ENCODE measurements at places on chromosomes 11 and 22. TPM values are rescaled to one million over a fixed set of nuclear protein-coding genes. Genes with fewer than 3 reads are reported as not detected.

The SLC22A9 gene
- not detected for polyA plus RNA-seq

DNA sequence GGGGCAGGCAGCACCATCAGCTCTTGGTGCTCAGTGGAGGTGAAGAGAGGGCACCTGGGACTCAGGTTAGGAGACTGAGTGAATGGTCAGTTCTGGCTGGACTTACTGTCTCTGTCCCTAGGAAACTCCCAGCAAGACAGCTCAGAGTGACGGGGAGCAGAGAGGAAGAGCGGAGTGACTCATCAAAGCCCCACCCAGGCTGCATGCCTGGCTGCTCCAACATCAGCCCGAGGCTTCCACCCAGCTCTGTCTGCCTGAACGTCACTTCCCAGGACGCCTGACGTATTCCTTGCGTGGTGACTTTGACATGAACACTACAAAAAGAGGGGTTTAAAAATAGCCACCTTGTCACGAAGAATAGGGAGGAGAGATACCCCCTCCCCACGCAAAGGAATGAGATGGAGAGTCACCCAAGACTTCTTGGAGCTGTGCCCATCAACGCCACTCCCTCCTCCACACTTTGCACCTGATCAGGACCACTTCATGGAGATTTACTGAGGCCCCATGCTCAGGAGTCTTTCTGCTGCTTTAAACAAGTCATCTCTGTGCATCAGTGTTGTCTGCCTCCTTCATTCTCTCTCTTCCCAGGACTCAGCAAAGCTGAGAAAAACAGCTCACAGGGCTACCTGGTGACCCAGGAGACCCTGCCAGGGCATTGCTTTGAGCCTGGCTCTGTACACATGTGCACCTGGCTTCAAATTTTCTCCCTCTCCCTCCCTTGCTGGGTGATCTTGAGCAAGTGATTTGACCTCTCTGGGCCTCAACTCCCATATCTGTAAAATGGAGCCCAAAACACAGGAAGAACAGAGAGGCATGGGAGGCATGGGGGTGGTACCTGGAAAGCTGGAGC lies 83.1 kb downstream of the MN1 start:
- peak; percentile 99 for DNase-seq

- DNase-seq = no peak
These were observed 6.9 kb downstream of the TRABD start for GRCh38 chr22:50192436-50193204.

DNA sequence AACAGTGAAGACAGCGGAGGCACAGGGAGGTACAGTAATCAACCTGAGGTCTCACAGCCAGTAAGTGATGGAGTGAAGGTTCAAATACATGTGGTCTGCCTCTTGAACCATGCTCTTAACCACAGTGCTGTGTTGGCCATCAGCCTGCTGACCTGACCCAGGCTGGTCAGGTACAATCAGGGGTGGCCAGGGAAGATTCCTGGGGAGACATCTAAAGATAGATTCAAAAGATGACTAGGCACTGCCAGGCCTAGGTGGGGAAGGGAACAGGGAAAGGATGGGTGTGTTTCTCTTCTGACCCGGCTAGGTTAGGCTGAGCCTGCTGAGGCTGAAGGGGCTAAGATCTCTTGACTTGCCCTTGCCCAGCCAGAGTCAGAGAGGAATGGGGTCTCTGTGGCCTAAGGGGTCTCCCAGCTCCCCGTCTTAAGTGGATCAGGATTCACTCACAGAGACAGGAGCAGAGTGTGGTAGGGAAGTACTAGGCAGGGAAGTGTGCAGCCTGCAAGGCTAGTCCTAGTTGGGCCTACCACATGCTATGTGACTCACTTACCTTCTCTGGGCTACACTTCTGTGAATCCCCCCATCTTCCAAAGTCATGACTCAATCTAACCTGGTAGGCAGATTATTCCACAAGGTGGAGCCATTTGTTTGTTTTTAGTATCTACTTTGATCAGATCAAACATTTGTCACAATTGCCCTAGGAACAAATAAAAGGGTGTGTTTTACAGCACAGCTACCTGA lies 10.4 kb upstream of the SREBF2 start:
- DNase-seq = peak; percentile 80

The OR9G4 gene
- polyA plus RNA-seq = not detected

- DNase-seq = peak; percentile 63
These were observed 113.7 kb downstream of the ETS1 start for GRCh38 chr11:128473636-128474035.

- DNase-seq = peak; percentile 92
These were observed 31.9 kb downstream of the ATG13 start for GRCh38 chr11:46649180-46649738.

The MFRP gene
- not detected for polyA plus RNA-seq

DNA sequence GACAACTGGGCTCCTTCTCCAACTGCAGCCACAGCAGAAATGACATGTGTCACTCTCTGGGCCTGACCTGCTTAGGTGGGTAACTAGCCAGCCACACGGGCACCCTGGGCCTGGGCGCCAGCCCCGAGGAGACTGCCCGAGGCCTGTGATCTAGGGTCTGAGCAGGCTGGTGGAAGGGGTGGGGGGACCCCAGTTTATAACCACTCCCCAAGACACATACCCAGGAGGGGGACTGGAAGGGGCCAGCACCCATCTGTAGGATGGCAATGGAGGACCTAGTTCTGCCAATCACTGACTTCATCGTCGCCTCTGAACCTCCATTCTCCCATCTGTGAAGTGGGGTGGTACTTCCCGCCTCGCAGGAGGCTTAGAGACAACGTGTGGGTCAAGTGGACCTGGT lies 16.1 kb downstream of the CD5 start:
- DNase-seq = no peak

DNA sequence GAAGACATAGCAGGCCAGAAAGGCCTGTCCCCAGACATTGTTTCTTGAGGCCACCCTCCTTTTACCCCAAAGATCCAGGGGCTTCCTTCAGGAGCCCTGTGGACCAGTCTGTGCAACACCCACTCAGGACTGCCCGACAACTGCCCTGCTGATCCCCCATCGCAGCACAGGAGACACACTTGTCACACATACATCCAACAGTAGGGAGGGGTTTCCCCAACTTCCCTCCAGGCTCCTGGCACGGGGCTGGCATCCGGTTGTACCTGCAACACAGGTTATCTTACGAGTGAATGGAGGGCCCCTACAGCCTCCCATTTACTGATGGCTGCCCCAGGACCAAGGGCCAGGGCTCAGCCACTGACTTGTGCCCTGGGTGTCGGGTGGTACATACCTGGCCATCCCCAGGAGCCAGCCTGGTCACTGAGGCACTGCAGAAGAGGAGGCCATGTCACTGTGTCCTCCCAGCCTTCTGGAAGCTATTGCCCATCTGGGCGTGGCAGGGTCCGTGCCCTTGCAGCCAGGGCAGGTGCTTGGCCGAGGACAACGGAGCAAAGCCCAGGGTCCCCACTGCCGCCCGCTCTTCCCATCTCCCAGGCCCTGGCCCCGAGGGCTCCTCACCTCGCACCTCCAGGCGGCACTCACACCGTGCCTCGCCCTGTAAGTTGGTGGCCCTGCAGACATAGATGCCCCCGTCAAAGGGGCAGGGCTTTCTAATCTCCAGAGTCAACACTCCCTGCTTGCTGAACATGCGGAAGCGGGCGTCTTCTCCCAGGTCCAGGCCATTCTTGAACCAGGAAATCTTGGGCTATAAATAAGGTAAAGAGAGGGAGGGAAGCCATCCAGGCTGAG lies 20.8 kb downstream of the MYBPC3 start:
- no peak for DNase-seq

GRCh38 chr11:2842876-2843275 lies 42.7 kb downstream of the CDKN1C start:
- no peak for DNase-seq

- DNase-seq = peak; percentile 37
These were observed 22.8 kb upstream of the CLMP start for GRCh38 chr11:123217897-123218296.

- no peak for DNase-seq
These were observed 5.1 kb downstream of the CHKA start for GRCh38 chr11:68116126-68116525.

The DGCR8 gene
- 14.2 TPM for polyA plus RNA-seq

DNA sequence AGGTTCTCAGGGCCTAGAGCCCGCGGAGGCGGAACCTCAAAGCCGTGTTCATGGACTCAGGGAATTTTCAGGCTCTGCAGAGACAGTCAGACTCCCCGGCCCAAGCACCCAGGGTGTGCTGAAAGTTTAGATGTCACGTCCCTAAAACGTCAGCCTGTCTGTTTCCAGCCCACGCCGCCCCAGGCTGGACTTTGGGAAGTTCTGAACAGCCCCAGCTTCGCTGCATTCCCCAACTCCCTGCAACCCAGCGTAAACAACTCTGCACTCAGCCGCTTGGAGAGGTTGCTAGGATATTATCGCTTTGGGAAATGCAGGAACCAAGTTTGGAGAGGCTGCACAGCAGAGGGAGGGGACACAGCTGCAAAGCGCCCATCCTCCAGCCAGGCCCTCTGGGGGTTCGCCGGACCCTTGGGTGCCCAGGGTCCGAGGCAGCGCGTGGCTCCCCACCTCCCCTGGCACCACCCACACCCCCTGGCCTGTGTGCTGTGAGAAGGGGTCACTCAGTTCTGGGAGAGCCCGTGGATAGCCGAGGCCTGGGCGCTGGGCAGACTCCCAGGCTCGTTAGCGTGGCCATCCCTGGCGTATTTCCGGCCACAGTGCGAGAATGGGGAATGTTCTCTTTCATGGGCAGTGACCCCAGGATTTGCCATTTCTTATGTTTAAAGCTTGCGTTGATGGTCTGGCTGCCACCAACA lies 120.5 kb upstream of the FGF3 start:
- DNase-seq = no peak

- no peak for DNase-seq
These were observed 21.6 kb upstream of the TEF start for GRCh38 chr22:41360126-41360525.

GRCh38 chr11:70584498-70585235 lies 186.3 kb downstream of the CTTN start:
- DNase-seq = no peak

The RBMXL2 gene
- not detected for polyA plus RNA-seq

The KCNQ1OT1 gene
- 0.28 TPM for polyA plus RNA-seq

The NRXN2 gene
- polyA plus RNA-seq = 1.1 TPM

The IL18BP gene
- 0.44 TPM for polyA plus RNA-seq

DNA sequence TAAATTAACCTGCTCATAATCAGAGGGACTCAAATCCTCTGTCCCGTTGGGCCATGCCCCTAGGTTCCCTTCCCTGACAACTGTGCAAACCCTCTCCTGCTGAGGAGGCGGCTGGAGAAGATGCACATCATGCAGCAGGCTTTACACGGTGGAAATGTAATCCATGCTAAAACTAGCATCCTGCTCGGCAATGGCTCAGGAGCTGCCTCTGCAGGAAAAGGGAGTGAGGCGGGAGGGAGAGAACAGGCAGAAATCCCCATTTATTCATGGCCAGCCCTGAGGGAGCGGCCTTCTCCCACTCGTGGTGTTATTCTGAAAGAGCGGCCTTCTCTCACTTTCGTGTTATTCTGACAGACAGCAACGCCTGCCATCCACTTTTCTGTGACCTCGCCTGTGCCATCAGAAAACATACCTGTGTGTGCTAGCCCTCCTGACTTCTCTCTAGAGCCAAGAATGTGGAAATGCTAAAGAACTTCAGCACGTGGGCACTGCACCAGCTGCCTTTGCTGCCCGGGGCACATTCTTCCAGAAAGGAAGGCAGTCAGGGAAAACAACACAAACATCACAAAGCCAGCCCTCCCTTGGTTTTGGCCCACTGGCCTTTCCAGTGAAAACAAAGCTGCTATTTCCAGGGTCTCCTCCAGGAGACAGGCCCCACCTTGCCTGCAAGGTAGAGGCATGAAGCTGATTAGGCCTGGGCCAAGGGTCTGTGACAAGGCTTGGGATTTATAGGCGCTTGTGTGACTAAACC lies 62.9 kb upstream of the BID start:
- DNase-seq = no peak

DNA sequence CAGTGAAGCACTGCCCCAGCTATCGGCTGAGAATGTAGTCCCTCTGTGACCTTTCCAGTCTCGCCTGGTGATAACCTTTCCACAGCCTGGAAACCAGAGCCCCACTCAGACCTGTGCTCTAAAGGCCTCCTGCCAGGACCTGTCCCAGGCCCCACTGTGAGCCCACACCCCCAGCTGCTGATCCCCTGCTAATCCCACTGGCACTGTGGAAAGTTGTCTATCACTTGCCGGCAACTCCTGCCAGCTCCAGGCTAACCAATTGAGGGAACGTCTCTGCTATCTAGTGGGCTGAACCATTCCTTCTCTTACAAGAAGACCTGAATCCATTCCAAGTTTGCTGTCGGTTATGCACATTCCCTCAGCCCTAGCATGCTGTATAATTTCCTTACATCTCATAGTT lies 328.2 kb downstream of the FAM181B start:
- no peak for DNase-seq

- no peak for DNase-seq
These were observed 35.3 kb downstream of the IGF2 start for GRCh38 chr11:2103668-2104523.

The ANGPTL5 gene
- polyA plus RNA-seq = not detected

DNA sequence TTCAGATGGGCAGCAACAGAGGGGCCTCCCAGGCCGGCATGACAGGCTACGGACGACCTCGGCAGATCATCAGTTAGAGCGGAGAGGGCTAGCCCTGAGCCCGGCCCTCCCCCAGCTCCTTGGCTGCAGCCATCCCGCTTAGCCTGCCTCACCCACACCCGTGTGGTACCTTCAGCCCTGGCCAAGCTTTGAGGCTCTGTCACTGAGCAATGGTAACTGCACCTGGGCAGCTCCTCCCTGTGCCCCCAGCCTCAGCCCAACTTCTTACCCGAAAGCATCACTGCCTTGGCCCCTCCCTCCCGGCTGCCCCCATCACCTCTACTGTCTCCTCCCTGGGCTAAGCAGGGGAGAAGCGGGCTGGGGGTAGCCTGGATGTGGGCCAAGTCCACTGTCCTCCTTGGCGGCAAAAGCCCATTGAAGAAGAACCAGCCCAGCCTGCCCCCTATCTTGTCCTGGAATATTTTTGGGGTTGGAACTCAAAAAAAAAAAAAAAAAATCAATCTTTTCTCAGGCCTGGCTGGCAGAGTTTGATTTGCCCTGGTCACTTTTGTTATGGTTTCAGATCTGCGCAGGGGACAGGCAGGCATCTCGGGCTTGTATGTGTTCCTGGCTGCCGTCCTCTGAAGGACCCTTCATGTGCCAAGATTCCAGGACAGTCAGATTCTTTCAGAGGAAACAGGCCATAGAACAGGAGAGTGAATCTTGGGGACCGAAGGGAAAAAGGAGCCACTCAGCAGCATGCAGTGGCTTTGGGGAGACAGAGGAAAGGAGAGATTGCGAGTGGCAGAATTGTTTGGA lies 5.3 kb downstream of the TAGLN start:
- DNase-seq = no peak

- no peak for DNase-seq
These were observed 18.1 kb downstream of the THY1 start for GRCh38 chr11:119404872-119405271.

GRCh38 chr11:70139785-70140410 lies 61.8 kb downstream of the ANO1 start:
- DNase-seq = no peak

DNA sequence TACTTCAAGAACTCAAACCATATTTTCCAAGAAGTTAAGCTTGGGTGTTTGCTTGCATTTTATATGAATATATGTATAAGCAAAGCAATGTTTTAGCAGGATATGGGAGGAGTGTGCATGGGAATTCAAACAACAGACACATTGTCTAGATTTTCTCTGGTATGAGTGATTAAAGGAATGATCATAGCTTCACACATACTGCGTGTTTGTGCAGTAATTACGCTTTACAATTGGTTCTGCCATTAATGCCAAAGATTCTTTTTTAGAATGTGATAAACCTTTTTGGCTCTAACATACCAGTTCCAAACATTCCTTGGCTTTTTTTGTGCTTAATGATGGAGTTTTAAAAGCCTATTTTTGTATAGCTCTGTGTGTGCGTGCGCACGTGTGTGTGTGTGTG lies 54.0 kb downstream of the CCDC34 start:
- no peak for DNase-seq

GRCh38 chr11:110319501-110319900 lies 23.1 kb upstream of the RDX start:
- DNase-seq = no peak

The RRM1 gene
- 71.4 TPM for polyA plus RNA-seq
